Activated CD4-positive, alpha-beta T cell treated with anti-CD3 and anti-CD28 coated beads for 4 hours (primary cell): ENCODE measurements at places on chromosomes 6 and 20.

- no peak for DNase-seq
Measured at GRCh38 chr6:135115834-135116233, 61.2 kb upstream of the HBS1L start.

DNA sequence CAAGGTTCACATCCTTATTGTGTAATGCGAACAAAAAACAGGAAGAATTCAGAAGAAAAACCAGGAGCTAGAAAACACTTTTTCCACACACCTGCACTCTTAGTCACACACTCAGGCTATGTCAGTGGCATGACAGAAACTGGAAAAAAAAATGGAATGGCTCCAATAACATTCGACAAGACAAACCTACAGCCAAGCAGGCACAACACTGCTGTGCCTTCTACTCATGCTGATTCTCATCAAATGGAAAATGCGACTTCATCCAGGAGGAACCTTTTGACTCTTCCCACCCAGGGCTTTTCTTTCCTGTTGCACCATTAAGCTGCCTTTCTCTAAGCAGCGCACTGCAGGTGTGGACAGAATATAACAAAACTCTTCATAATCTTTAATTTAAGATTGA lies 163.2 kb upstream of the BTBD3 start:
- no peak for DNase-seq

DNA sequence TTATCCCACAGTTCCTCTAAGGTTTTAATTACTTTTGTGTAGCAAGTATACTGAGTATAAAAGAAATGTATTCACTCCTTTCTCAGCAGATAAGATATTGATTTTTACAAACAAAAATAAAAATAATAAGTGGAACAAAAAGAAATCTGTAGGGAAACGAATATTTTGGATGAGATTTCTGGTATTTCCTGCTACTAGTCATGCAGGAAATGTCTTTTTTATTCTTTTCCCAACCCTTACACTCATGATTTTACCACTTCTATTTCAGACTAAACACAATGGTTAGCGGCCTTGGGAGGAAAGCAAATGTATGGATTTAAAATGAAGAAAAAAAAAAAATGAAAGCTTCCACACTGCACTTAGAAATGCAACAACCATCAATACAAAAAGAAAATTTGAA lies 580.5 kb upstream of the MARCKS start:
- DNase-seq = no peak

DNA sequence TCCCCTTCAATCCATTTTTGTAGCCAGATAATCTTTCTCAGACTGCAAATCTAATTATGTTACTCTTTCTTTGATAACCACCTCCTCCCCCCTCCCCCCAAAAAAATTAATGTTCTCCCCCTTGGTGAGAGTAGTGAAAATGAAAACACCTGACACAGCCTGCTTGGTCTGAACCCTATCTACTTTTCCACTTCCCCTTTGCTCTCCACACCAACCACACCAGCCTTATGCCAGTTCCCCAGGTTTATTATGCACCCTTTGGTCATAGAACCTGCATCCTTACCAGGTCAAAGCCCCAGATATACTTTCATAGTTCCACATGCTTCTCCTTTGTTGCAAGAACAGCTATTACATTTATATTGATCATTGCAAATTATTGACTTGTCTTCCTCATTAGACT lies 19.4 kb downstream of the PFDN4 start:
- no peak for DNase-seq

DNA sequence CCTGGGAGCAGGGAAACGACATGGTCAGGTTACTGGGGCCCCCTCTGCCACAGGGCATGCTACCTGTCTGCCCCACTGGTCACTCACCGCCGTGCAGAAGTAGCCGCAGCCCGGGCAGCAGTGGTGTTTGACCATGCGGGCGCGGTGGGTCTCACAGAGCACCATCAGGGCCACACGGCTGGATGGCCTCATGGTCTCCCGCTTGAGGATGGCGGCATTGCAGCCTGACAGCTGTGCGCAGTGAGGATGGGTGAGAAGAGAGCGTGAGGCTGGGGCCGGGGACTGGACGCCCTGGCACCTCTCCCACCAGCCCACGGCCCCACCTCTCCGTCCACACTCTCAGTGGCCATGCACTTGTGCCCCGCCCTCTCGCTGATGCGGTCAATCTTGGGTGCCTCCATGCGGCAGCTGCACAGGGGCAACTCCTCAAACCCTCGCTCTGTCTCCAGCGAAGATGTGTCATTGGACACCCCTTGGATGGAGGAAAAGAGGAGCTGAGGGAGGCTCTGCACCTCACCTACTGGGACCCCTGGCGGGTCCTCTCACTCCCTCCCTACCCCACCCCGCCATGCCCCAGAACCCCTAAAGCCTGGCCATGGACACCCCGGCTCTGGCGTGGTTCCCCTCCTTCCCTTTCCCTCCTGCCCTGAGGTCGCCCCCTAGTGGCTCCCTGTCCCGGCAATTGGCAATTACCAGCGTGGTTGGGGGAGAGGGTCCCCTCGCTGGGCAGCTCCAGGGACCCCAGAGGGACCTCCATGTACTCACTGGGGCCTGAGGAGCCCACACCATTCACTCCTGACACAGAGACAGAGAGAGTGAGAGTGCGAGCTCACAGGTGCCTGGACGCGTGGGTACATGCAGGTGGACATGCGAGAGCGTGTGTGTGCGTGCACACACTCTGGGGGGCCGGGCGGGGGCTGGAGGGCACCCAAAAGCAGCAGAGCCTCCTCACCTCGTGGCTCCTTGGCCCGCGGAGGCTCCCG lies 8.9 kb downstream of the EHMT2 start:
- peak; percentile 56 for DNase-seq

GRCh38 chr20:483815-484644 lies 21.7 kb upstream of the TBC1D20 start:
- DNase-seq = no peak

- no peak for DNase-seq
Measured at GRCh38 chr20:10216146-10216791, 2.4 kb upstream of the SNAP25 start.

- DNase-seq = no peak
Measured at GRCh38 chr6:83183082-83183828, 9.8 kb downstream of the PGM3 start.

DNA sequence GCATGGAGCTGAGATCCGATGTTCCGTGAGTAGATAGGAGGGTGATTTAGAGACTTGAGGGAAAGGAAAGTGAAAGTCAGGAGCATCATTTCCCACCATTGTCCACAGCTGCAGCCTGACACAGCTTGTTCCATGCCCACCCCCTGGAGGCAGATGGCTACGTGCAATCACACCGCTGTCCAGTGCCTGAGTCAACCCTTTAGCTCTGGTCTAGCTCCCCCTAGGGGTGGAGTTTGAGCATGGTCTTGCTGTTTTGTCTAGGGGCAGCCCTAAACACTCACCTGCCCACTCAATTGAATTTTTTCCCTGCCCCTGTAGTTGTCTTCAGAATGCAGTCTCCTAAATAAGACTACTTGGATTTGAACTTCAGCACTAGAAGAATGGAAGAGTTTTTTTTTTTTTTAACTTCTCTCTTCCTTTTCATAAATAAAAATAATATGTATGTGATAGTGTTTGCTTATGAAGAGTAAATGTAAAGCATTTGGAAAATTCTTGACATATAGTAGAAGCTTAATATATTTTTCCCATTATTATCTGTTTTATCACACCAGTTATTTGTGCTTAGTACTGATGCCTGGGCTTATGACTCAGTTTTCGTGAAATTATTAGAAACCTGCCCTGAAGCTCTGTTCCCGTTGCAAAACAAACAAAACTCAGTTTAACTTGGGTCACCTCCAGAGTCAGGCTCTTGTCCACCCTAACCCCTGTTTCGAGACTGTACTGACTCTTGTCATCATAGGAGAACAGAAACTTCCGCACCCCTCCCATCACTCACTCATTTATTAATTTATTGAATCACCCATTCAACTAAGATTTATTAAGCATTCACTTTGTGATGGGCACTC lies 814.8 kb downstream of the MAFB start:
- no peak for DNase-seq

GRCh38 chr6:132995432-132995831 lies 181.1 kb downstream of the RPS12 start:
- DNase-seq = no peak

DNA sequence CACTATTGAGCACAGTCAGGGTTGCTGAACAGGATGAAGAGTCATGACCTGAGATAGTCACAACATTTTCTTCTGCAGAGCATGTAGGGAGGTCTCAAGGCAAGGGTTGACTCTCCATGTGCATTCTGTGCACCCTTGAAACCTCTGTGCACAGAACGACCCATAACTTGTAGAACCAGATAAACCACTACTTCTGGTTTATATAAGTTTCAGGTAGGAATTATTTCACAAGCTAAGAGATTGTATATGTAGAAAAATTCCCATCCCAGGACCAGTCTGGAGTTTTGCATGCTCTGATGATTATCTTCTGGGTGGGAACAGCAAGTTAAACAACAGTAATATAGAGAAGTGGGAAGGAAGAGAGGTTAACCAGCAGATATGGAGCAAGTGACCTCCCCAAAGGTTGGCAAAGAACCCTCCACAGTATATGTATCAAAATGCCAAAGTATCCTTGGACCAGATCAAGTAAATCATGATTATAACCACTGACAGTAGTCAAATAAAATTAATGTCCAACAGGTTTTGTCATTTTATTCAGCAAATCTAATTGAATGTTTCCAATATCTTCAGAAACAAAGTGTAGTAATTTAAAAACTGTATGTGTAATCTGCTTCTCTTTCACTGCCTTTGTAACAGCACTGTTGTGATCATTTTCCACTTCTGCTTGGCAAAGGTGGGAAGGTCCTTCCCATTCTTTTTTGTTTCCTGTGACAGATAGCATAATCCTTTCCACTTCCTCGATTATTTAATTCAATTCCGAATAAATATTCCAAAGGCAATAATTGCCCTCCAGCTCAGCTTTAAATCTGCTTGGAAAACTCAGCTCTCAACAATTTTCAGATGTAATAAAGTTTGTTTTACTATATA lies 104.4 kb downstream of the SYNE1 start:
- no peak for DNase-seq

GRCh38 chr20:23774081-23774480 lies 23.3 kb upstream of the CST1 start:
- no peak for DNase-seq

- DNase-seq = no peak
Measured at GRCh38 chr6:134258849-134259306, 59.0 kb downstream of the SGK1 start.

GRCh38 chr6:11315743-11316437 lies 83.4 kb upstream of the NEDD9 start:
- no peak for DNase-seq

GRCh38 chr20:17611540-17612286 lies 41.8 kb downstream of the DSTN start:
- no peak for DNase-seq

DNA sequence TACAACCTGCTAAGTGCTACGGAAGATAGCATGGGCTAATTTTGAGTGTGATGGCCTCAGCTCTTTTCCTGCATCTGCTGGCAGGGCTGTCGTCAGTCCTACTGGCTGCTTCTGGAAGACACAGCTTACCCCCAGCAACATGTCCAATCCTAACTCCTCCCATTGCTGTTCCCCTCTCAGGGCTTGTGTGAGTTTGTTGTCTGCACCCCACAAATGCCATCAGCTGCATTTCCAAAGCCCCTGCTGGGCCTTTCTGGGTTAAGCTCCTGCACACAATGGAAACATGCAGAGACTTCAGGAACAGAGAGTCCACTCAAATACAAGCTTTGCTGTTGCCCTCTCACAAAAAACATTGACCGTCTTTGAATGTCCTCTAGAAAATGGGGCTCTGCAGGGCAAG lies 84.7 kb downstream of the RNF182 start:
- no peak for DNase-seq

DNA sequence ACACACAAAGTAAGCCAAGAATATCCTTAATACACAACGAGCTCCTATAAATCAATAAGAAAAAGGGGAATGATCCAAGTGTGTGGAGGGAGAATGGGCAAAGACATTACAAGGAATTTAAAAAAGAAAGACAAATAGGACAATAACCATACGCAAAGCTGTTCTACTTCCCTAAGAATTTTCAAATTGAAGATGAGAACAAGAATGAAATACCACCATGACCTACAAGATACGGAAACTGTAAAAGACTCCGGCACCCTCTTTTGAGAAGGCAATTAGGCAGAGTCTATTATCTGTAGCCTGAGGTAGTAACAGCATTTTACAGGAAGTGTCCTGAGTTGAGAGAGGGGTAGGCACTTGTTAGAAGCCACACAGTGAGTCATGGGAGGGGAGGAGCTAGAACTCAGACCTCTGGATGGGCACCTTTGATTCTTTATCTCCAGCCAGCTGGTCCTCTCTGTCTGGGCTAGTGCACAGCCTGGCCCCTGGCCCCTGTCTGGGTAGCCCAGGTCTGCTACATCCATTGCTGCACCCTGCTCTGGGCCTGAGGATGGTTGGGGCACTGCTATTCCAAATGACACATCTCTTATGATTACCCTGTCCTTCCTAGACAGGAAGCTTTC lies 15.3 kb downstream of the RSPO4 start:
- no peak for DNase-seq

DNA sequence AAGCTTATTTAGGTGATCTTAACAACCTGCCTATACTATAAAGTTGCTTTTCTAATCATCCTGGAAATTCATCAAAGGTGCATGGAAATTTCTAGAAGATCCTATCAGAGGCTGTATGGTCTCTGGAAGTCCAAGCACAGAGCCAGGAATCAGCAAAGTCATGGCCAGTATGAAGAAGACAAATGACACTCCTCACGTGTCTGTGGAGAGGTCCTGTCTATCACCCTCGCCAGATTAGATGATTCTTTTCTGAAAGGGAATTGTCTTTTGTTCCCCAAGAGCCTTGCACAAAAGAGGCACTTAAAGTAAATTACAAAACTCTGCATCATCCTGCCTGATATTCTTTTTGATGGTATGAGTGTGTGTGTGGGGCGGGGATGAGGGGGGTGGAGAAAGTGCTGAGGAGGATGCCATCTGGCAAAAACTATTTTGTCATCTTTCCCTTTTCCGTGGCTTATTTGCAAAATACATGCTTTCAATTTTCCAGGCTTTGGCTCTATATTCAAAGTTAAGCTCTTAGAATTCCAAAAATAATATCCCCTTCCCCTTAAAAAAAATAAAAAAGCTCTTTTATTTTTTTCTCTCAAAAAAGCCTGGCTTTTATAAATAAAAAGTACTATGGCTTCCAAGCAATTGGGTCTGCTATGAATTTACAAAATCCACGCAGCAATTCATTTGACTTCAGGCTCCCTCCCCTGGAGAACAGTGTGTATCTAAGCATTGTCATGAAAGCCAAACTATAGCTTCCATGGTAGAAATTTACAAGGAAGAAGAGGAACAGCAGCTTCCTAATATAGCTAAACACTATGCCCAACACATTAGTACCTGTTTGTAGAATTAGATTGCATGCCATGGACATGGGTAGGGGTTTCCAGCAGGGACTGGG lies 185.2 kb upstream of the ARG1 start:
- no peak for DNase-seq

DNA sequence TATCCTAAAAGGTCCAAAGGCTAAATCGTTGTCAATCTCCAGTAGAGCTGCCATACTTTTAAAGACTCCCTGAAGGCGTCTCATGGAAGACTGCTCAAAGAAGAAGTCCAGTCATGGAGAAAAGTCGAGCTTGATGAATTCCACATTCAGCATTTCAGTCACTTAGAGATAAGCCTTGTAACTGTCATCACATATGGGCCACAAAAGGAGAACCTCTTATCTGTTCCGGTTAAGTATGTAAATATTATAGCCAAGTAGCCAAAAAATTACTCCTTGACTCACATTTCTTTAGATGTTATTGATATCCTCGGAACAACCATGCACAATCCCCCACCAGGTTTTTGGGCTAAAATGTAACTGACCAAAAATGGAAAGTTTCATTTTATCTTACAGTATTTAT lies 9.8 kb upstream of the CNKSR3 start:
- no peak for DNase-seq
